Spleen (tissue), 13 donors: ENCODE measurements at places on chromosomes 12 and 14.

DNA sequence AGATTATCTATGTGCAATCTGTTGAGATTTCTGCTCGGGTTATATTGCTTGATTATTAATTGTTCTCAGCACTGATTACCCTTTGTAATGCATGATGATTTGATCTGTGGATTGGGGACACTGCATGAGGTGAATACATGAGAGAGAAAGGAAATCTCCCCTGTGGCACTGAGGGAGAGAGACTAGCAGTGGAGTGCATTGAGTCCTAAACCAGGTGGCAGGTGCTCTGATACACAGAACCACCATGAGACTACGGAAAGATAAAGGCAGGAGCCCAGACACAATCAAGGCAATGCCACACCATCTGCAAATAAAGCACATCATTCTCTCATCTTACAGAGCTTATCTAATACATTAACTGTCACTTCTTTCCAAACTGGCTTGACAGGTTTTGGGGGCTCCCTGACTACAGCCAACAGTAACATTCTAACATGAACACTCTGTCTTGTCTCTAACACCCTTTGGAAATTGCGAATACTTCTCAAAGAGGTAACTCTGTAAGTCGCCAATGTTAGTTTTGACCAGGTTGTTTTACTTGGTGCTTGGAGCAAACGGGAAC lies 37.6 kb upstream of the TSPAN8 start:
- no peak for DNase-seq

- no peak for DNase-seq
These were observed 105.0 kb downstream of the ETNK1 start for GRCh38 chr12:22729957-22730443.

- DNase-seq = no peak
These were observed 139.8 kb upstream of the PWP1 start for GRCh38 chr12:107545737-107546353.

GRCh38 chr12:40286583-40286982 lies 61.8 kb downstream of the LRRK2 start:
- no peak for DNase-seq

DNA sequence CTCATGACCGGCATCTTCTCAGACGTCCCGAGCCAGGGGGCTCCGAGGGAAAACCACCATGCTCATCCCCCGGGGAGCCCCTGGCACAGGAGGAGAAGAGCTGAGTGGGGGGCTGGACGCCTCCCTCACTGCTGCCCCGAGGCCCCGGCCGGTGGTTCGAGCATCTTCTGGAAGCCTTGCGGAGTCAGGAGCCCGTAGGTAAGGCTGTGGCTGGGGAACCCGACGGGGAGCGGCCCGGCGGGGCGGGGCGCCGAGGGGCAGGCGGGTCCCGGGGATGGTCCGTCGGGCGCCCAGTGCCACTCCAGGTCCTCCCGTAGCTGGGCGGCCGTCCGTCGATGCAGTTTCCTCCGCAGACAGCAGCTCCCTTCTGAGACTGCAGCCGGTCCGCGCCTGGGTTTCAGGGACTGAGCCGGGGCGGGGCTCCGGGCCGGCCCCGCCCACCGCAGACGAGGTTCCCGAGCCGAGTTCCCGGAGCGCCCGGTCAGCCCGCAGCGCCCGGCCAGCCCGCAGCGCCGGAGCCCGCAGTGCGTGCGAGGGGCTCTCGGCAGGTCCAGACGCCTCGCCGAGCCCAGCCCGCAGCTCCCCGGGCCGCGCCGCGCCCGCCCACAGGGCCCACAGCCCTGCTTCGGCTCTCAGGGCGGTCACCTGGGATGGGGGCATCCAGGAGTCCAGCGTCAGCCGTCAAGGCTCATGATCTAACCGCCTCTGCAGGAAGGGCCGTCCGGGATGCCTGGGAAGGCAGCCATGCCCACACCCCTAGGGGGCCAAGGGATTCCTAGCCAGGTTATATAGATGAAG lies at the start of gene PGF:
PGF (minus strand) TSS at position 369 of the 798 bp plus-strand sequence; CDS start at position 14, 355 bp downstream.
- peak; percentile 89 for DNase-seq

DNA sequence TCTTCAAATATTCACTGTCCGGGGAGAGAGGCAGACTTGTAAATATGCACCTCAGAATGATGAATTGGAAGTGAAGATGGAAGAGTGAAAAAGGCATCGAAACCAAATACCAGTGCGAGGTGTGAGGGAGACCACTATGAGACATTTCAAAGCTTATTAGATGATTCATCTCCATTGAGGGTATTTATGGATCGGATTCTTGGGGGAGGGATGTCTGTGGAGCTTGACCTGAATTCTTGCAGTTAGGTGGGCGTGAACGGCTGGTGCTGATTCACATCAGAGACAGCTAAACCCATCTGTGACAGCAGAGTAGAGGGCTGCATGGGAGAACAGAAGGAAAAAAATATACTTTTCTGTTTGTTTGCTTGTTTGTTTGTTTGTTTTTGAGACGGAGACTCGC lies 677.2 kb downstream of the AACS start:
- no peak for DNase-seq

DNA sequence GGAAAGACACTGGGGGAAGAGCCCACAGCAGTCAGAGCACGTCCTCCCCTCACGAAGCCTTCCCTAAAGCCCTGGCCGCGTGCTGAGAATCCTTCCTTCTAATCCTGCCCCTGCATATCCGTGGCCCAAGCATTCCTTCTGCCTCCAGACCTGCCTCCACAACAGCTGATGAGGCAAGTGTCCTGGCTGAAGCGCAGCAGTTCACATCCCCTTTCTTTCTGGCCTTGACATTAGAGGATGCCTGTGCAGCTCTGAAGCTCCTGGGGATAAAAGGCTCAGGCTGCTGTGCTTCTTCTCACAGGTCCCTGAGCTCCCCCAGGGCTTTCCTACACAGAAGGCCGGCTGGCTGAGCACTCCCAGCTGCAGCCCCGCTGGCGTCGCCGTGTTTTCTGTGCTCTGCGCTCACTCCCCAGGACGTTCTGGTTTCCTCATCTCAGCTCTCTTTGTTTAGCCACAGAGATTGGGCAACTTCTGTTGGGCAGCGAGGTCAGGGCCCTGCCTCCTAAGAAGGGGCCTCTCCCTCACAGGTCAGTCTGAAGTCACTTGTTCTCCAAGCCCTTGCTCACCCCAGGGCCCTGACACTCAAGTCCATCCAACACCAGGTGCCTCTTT lies 45.8 kb downstream of the NINJ2 start:
- DNase-seq = peak; percentile 90

GRCh38 chr12:8065991-8066594 lies at the start of gene C3AR1:
Gene C3AR1, minus strand, starts transcription at chr12:8066359. Its CDS starts 6,174 bp downstream, at chr12:8060185.
- no peak for DNase-seq

DNA sequence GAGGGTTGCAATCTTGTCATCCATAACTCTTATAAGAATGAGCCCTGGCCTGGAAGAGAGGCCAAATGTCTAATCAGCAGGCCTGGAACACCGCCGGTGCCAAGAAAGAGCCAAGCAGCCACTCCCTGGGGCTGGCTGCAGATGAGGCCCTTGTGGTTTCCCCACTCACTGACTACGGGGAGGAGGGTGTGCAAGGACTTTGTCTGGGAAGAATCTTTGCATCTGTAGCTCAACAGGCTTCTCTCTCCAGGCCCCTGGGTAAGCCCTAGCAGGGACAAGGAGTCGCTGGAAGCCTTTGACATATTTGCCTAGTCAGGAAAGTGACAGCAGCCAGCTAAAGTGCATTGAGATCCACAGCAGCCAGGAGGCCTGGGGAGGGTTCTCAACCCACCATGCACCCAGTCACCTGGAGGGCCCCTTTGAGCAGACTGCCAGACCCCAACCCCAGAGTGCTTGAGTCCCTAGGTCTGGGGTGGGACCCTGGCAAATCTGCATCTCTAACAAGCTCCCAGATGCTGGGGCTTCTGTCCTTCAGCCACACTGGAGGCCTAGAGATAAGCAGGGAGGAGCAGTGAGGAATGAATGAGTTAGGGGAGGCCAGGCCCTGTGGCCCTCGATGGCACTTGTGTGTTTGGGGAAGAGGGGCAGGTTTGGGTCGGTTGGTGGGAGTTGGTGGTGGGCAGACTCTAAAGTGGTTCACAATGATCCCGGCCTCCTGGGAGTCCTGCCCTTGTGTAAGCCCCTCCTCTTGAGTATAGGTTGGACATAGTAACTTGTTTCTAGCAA lies 13.9 kb upstream of the LRTM2 start:
- peak; percentile 73 for DNase-seq

- DNase-seq = no peak
These were observed 60.7 kb downstream of the SPPL3 start for GRCh38 chr12:120843472-120843871.

DNA sequence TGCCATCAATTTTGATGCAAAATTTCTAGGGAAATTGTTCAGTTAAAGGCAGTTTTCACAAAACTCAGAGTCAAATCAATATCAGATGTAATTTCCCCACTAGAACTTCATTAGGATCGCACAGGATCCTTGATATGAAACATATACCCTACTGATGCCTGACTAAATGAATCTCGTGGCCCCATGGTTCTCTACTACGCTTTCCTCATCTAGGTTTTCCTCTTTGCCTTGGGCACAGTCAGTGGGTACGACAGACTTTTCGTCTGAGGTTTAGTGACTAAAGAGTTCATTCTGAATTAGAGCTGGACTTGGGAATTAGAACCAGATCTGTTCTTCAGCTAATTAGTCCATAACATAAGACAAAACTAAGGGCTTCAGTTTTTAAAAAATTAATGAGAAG lies 42.5 kb upstream of the GNPNAT1 start:
- no peak for DNase-seq

GRCh38 chr12:26062566-26062965 lies 62.3 kb downstream of the BHLHE41 start:
- no peak for DNase-seq

- DNase-seq = no peak
These were observed 34.2 kb upstream of the PYGL start for GRCh38 chr14:50978529-50978871.

GRCh38 chr14:89435492-89435891 lies 18.5 kb upstream of the FOXN3 start:
- no peak for DNase-seq

DNA sequence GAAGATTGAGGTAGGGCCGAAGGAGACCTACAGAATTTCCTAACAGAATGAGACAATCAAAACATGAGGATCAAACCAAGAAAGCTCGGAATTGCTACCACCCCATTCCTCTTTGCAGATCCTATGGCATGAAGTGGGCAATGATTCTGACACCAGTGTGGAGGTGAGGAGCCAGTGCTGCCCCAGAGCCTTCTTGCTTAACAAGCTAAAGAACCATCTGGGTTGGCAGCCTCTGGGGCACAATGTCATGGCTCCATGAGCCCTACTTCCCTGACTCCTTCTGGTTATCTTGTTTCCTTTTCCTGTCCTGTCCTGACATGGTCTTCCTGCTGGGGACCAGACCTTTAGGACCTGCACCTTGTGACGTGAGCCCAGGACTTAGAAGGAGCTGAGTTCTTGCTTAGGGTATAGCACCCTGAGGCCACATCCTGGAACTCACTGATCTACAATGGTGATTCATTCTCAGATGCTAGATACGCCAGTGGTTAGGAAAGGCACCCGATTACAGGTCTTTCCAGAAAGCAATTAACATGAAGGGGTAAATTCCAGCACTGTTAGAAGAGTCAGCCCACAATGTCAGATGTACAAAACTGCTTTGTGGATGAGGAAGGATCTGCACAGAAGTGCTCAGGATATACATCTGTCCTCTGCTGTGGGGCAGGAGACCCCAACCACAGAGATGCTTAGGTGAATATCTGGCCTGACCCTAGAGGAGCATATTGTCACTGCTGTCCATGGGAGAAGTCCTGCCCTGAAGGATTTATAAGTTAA lies 324.2 kb downstream of the ZFP36L1 start:
- DNase-seq = no peak

DNA sequence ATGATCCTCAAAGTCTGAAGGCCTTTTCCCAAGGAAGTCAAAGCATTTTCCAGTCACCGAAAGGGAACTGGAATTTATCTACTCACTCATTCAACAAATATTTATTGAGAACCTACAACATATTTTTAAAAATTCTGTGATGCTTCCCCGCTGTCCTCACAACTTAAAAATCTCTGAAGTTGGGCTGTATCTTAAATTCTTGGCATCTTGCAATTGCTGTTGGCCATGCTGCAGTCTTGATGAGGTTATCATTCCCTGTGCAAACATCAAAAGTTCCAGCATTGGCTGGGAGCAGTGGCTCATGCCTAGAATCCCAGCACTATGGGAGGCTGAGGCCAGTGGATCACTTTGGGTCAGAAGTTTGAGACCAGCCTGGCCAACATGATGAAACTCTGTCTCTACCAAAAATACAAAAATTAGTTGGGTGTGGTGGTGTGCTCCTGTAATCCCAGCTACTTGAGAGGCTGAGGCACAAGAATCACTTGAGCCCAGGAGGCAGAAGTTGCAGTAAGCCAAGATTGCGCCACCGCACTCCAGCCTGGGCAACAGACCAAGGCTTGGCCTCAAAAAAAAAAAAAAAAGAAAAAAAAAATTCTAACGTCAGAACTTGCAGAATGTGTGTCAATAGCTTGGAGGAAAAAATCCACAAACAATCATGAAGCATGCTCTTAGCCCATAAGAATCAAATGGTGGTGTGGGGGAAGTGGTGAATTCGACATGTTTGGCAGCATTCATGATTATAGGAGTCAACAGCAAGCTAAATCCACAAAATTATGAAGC lies 34.9 kb downstream of the CCDC177 start:
- no peak for DNase-seq

DNA sequence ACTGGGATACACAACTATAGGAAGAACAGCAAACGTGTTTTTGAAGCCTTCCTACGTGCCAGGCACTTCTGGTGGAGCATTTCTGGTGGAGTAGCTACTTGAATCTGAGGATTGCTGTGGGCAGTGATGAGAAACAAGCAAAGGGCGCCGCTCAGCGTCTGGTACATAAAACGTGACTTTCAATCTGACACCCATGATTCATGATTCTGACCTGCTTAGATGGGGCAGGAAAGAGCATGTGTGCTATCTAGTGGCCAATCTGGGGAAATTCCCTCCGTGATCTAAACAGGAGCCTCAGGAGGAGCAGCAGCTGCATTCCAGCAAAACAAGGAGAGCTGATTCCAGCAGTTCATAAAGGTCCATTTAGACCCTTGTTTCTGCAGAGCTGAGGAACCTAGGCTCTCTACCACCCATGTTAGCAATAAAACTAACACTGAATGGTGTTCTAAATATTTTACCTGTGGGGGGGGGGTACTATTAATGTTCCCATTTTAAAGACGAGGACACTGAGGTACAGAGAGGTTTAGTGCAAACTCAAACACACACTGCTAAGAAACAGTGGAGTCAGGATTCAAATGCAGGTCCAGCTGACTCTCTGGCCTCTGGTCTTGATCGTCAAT lies 37.8 kb downstream of the PAH start:
- DNase-seq = no peak

GRCh38 chr14:89911010-89911919 lies 43.3 kb downstream of the EFCAB11 start:
- DNase-seq = no peak

GRCh38 chr14:70257526-70257925 lies 68.8 kb upstream of the SLC8A3 start:
- no peak for DNase-seq

GRCh38 chr12:130179191-130179590 lies 16.9 kb downstream of the FZD10 start:
- no peak for DNase-seq

GRCh38 chr12:117580718-117581062 lies 219.3 kb upstream of the NOS1 start:
- DNase-seq = no peak

DNA sequence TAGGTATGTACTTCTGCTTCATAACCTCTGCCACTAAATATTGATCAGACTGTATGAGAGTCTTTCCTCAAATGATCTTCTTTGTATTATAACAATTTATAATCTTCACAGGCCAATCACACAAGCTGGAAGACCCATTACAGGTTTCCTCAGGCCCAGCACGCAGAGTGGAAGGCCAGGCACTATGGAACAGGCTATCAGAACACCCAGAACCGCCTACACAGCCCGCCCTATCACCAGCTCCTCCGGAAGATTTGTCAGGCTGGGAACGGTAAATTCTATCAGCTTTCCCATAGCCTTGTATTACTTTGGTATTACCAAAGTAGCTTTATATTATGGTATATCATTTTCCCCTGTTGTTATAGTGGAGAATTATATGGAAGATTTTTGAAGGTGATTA lies 16.5 kb downstream of the TTC8 start:
- DNase-seq = no peak
